HS-5 (cell line): ENCODE measurements at places on chromosomes 4 and X.

- no peak for DNase-seq
Measured at GRCh38 chr4:180682776-180683175, 1560.4 kb upstream of the TENM3 start.

DNA sequence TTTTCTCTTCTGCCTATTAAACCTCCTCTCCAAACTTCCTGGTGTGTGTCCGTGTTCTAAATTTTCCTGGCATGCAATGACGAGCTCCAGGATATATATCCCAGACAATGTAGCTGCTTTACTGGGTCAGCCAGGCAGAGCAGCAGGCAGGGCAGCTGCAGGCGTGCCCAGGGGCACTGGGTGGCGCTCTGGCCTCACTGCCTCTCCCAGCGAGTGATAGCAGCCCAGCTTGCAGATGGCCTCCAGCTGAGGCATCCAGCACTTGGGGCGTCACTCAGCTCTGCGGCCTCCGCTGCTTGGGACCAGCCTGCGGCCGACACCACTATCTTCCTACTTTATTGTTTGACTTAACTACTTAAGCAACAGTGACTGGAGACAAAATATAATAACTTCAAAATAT is 23.0 kb upstream of the UBA6 start:
- DNase-seq = no peak

GRCh38 chr4:116066711-116067245 is 953.4 kb upstream of the NDST4 start:
- DNase-seq = no peak

GRCh38 chr4:150321113-150321512 is 242.9 kb downstream of the DCLK2 start:
- no peak for DNase-seq

DNA sequence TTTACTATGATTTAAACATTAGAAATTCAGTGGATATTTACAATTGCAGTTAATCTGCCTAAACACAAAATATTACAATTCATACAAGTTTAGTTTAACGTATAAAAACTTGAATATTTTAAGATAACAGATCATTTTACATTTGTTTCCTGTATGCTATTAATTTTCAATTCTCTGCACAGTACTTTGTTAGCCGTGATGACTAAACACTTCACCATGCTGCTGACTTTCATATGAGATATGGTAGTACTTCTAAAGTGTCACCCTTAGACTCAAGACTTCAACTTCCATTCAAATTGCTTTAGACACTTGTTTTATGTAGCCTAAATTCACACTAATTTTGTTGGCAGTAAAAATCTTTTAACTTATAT is 1646.4 kb upstream of the ADGRL3 start:
- DNase-seq = no peak

DNA sequence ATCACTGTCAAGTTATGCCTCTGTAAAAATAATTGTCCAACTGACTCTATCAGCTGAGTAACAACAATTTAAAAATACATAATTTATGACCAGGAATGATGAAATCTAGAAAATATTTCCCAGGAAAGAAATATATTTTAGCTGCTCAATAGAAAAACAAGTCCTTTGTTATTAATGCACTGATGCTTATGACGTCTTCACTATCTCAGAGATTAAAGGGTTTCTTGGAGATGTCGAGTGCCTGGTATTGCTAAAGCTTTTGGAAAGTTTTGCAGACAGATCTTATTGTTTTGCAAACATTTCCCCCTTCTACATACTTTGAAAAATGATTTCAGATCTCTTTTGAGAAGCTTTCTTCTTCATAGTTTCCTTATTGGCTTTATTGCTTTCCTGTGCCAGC is 154.6 kb upstream of the RPS6KA3 start:
- no peak for DNase-seq

GRCh38 chr4:3855646-3856045 is 89.5 kb downstream of the ADRA2C start:
- no peak for DNase-seq

DNA sequence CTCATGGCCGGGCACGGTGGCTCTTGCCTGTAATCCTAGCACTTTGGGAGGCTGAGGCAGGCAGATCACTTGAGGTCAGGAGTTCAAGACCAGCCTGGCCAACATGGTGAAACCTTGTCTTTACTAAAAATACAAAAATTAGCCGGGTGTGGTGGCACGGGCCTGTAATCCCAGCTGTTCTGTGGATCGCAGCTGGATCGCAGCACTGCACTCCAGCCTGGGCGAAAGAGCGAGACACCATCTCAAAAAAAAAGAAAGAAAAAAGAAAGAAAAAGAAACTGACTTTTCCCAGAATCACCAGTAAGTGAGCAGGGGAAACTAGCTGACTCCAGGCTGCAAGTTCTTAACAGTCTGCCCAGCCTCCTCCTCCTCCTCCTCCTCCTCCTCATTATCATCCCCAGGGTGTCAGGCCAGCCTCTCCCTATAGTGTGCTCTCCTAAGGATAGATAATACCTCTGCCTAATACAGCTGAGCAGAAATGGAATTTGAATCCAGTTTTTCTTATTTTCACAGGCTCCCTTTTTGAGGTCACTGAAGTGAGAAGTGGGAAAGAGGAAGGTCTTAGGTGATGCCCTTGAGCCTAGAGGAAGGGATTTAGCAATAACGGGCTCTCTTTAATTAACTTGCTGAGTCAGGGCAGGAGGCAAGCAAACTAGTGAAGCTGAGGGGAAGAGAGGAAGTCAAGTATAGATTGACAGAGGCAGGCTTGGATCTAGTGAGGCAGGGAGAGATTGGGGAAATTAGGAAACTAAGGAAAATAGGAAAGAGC is 11.8 kb upstream of the ELF2 start:
- DNase-seq = no peak

- no peak for DNase-seq
Measured at GRCh38 chr4:120327276-120327675, 260.6 kb upstream of the MAD2L1 start.

GRCh38 chrX:85309717-85310116 is 65.9 kb downstream of the ZNF711 start:
- DNase-seq = no peak

- no peak for DNase-seq
Measured at GRCh38 chrX:154304846-154305245, 9.3 kb downstream of the TKTL1 start.

DNA sequence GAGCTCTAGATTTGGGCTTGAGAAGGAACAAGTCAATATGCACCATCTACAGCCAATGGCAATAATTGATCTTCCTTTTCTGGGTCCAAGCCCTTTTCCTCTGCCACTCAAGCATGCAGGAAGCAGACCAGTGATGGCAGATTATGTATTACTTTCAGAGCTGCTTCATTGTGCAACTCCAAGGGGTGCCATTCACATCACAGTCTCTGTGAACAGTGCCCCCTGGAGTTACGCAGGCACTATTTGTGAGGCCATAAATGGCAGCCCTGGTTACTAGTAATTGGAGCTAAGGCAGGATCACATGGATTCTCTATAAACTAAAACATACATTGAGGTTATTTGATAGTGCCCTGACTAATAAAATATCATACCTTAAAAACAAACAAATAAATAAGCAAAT is 313.4 kb upstream of the SLC7A11 start:
- DNase-seq = no peak

DNA sequence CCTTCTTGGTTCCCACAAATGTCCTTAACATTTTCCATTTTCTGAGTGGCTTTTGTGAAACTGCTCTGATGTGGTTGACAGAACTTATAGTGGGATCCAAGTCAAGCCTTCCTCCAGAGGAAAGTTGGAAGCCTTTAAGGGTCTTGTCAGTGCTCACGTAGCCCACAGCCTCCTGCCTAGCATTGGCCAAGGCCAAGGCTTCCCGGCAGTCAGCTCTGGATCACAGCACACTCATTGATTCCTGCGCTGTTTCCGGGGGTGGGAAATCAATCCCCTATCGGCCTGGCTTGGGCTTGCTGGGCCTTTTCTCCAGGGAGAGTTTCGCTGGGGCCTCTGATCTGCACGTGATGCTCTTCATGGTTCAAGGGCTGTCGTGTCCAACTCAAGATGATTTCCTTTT is 76.1 kb downstream of the SLC9A6 start:
- DNase-seq = no peak

DNA sequence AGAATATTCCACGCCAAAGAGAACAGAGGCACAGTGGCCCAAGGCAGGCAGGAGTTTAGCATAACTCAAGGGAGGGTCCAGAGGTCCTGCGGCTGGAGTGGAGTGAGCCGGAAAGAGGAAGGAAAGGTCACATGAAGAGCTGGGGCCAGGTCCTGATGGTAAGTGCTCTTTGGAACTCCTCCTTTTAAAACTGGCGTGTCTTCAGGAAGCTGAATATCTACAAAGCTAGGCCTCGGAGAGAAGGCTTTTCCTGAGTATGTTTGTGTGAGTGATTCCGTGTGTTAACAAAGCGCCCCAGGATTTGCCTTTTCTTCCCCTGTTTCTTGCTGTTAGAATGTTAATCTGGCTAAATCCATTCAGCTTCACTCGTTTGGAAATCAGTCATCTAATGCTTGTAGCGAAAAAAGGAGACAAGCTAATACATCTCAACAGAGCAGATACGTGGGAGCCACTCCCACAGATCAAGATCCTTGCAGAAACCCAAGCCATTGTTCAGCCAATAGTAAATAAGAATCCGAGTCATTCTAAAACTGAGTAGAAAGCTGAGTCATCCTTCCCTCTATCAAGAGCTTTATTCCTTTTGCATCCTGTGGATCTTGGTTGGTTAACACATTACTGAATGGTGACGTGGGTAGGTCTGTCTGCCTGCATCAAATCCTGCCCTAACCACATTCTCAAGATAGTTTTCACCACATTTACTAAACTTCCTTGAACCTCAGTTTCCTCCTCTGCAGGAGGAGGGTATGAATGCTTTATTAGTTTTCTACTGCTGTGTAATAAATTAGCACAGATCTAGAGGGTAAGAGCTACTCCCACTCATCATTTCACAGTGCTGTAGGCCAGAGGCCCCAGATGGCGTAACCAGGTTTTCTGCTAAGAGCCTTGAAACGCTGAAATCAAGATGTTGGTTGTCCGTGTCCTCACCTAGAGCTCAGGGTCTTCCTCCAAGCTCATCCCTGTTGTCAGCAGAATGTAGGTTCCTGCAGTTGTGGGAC is 43.2 kb upstream of the RBM47 start:
- DNase-seq = peak; percentile 86

DNA sequence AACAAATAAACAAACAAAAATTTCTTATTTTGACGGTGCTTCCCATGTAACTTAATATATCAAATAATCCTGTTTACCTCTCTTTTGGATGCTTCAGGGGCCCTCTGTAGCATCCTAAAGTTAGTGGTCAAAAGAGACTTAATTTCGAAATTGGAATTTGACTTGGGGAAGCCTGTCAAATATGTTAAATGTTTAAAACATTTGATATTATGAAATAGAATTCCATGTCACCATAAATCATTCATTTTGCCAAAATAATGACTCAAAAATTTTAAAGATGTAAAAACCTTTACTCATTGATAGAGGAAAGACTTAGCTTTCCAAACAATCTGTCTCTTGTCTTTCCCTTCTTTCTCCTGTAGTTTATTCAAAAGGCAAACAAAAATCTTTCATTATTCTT is 20.6 kb upstream of the TEX13A start:
- DNase-seq = no peak

- peak; percentile 14 for DNase-seq
Measured at GRCh38 chrX:85963736-85964135, 83.6 kb downstream of the CHM start.

GRCh38 chr4:78534286-78534955 is 17.1 kb upstream of the ANXA3 start:
- DNase-seq = no peak

- DNase-seq = peak; percentile 90
Measured at GRCh38 chr4:164204434-164204833, 549.5 kb upstream of the SMIM31 start.

DNA sequence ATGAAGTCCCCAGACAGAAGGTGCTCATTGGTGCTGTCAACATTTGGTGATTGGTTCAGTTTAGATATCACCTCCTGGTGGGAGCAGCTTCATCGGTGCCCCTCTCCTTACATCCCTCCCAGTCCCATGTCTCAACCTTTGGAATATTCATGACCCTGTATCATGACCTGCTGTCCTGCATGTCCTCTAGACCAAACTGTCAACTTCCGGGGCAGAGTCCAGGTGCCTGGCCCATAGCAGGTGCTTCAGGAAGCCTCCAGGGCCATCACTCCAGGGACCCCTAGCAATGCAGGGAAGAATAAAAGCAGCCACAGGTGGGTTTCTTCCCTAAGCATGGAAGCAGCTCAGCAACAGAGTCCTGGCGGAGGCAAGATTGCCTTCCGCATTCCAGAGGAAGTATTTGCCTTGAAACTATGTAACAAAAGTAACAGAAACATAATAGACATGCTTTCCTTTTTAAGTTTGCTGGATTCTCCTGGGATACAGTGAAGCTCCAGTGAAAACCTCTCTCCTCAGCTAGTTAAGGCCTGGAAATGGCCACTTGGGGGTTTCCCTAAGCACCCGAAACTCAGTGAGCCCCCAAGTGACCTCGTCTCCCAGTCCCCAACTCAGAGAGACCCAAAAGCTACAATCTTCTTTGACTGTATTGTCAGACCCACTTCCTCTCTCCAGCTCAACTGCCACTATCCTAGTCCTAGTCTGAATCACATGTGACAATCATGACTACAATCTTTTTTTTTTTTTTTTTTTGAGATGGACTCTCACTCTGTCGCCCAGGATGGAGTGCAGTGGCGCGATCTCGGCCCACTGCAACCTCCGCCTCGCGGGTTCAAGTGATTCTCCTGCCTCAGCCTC is 1.3 kb upstream of the ATP6AP1 start:
- no peak for DNase-seq

DNA sequence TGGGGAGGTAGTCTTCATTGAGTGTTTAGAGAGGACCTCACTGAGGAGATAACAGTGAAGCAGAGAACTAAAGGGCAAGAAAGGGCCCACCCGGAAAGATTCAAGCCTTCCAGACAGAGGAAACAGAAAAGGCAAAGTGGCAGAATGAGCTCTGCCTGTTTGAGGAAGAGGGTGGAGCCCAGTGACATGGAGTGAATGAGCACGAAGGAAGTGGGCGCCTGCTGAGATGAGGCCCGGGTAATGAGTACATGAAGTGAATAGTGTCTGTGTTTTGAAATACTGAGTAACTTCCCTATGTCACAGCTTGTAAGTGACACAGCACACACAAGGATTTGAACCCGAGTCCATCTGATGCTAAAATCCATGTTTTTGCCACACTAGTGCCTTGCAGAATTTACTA is 32.5 kb upstream of the TLR2 start:
- no peak for DNase-seq

DNA sequence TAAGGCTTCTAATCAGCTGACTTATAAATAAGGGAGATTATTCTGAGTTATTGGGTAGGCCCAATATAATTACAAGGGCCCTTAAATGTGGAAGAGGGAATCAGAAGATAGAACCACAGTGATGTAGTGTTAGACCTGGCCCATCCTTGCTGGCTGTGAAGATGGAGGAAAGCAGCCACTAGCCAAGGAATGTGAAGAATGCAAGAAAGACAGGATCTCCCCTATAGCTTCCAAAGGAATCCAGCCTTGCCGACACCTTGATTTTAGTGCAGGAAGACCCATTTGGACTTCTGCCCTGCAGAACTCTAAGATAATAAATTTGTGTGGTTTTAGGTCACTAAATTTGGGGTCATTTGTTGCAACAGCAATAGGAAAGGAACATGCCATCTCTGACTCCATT is 150.6 kb downstream of the SPATA18 start:
- DNase-seq = no peak

- no peak for DNase-seq
Measured at GRCh38 chr4:109294006-109294405, 8.5 kb downstream of the COL25A1 start.
